ENCODE measurements at places on chromosomes 12 and 14.

- no peak overlapping the region for H3K4me3 ChIP-seq
- peaks cover 9% of the 10 kb centered on the region for H3K4me1 ChIP-seq
- H3K27ac ChIP-seq: no peak overlapping the region
- no peaks in the 10 kb centered on the region for H3K27me3 ChIP-seq
- no peaks in the 10 kb centered on the region for H3K36me3 ChIP-seq
Measured at GRCh38 chr14:103329401-103330347, 4.4 kb upstream of the EIF5 start.

- H3K27ac ChIP-seq: no peak overlapping the region
- no peak for DNase-seq
- H3K27me3 ChIP-seq: no peaks in the 10 kb centered on the region
- no peak overlapping the region for H3K4me3 ChIP-seq
Measured at GRCh38 chr12:80549298-80549697, 105.3 kb downstream of the PTPRQ start.

GRCh38 chr12:130961921-130962451 is 8.3 kb downstream of the ADGRD1 start:
- no peaks in the 10 kb centered on the region for H3K36me3 ChIP-seq
- no peak for DNase-seq
- no peaks in the 10 kb centered on the region for H3K27me3 ChIP-seq
- no peak overlapping the region for H3K4me3 ChIP-seq

DNA sequence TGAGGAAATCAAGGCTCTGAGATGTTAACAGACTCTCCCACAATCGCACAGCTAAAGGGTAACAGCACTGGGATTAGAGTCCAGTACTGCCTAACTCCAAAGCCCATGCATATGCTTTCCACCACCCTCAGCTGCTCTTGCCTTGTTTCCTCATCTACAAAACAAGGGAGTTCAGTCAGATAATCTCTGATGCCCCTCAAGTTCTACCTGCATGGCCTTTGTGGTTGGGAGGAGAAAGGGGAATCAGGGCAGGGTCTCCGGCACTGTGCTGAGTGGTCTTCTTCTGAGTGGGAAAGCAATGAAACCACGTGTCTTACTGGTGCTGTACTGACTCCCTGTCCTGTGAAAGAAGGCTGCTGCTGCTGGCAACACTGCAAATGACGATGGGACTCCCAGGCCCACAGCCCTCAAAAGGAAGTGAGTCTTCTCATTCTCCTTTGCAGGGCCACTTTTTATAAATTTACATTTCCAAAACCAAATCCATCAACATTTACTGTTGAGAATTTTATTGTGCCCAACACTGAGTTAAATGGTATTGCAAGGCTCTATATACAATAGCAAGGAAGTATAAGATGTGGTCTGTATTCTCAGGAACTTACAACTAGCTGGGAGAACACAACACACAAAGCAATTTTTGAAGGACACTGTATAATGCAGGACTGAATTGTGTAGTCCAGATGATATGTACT is 19.7 kb upstream of the DUSP16 start:
- no peak overlapping the region for H3K27ac ChIP-seq
- no peaks in the 10 kb centered on the region for H3K27me3 ChIP-seq
- H3K4me1 ChIP-seq: peaks cover 14% of the 10 kb centered on the region

DNA sequence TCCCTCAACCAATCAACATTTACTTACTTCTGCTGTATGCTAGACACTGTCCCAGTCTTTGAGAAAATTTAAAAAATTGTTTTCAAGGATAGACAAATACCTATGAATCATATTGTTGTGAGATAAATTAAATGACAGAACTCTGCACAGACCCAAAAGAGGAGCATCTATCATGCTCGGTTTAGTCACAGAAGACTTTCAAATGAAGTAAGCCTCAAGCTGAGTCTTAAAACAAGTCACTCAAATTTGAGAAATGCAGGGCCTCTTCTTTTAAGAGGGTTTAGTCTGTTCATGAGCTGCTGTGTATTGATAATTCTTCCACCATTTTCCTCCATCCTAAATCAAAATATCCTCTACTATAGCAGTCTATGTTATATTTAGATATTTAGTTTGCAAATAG is 24.4 kb upstream of the COCH start:
- H3K36me3 ChIP-seq: no peaks in the 10 kb centered on the region
- H3K27me3 ChIP-seq: no peaks in the 10 kb centered on the region
- H3K27ac ChIP-seq: no peak overlapping the region
- H3K4me1 ChIP-seq: no peaks in the 10 kb centered on the region
- H3K4me3 ChIP-seq: no peak overlapping the region

- no peaks in the 10 kb centered on the region for H3K36me3 ChIP-seq
- peaks cover 16% of the 10 kb centered on the region for H3K4me1 ChIP-seq
- no peaks in the 10 kb centered on the region for H3K27me3 ChIP-seq
- peak; percentile 40 for DNase-seq
Measured at GRCh38 chr12:64400041-64400440, 4.2 kb upstream of the XPOT start.

DNA sequence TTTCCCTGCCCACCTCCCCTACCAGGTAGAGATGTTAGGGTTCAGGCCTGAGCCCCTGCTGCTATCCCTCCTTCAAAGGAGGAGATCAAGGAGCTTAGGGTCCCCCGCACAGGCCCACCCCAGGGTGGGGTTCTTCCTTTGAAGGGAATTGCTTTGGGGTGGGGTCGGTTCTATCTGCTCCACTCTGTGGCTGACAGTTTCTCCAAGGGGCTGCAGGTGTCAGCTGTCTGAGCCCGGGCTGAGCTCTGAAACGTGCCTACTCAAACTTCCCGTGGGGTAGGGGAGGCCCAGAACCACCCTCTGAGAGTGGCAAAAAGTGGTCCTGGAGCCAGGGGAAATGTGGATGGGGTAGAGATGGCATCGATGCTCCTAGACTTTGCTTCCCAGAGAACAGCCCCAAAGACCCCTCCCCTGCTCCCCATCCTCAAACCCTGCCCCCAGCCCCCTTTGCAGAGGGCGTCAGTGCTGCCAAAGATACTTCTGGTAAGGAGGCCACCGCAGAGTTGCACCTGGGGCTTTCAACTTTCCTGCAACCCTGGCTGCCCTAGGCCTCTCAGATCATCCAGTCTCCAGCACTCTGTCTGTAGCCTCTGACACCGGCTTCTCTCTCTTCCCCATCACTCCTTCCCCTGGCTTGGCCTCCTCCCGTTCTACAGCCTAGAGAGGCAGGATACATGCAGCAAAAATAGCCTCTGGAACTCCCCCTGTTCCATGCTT is 6.3 kb upstream of the CD4 start:
- H3K27me3 ChIP-seq: no peaks in the 10 kb centered on the region
- H3K4me3 ChIP-seq: no peak overlapping the region
- no peak for DNase-seq
- peaks cover 50% of the 10 kb centered on the region for H3K4me1 ChIP-seq

GRCh38 chr14:44775248-44775647 is 186.5 kb downstream of the KLHL28 start:
- no peak overlapping the region for H3K4me3 ChIP-seq
- H3K27me3 ChIP-seq: no peaks in the 10 kb centered on the region
- H3K4me1 ChIP-seq: no peaks in the 10 kb centered on the region
- H3K36me3 ChIP-seq: no peaks in the 10 kb centered on the region

DNA sequence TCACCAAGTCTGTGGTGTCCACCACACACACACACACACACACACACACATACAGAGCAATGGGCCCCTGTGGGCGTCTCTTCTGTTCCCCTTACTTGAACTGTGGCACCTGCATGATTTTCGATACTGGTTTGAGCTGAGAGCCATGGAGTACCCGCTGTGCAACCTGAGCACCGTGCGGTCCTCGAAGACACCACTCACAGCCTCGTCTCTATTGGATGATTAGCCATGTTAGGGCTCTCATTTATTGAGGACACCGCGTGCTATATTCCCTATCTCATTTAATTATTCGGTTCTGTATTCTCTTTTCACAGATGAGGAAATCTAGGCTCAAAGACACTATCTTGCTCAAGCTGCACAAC is 623 bp upstream of the C14orf132 start:
- DNase-seq: no peak
- H3K27ac ChIP-seq: no peak overlapping the region
- H3K27me3 ChIP-seq: no peaks in the 10 kb centered on the region
- H3K4me1 ChIP-seq: peaks cover 16% of the 10 kb centered on the region
- H3K36me3 ChIP-seq: no peaks in the 10 kb centered on the region

DNA sequence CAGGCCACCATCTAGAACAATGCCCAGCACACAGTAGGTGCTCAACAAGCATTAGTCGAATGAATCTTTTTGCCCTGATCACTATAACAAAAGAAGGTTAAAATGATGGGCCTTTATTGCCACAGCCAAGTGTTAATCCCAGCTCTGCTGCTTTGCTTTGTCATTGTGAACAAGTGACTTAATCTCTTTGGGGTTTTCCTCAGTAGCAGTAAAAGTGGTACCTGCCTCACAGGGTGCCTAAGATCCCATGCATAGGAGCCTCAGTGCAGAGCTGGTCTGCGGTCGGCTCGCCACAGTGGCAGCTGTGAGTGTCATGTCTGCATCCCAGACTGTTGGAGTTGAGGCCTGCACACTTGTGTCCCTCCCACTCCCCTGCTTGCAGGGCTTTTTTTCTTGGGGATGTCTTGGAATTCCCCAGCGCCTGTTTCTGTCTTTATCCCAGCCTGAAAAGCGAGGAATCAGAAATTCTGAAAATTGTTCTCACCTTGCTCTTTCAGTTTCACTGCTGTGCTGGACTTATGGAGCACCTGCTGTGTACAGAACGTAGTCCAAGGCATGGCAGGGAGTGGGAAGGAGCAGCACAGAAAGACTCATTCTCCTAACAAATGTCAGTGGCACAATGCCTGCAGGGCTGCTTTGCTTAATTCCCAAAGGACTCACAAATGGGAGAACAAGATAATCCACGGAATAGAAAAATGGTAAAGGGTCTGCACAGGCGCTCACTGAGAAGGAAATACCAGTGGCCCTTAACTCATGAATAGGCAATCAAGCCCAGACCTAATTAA is 90.8 kb downstream of the EML1 start:
- H3K4me3 ChIP-seq: no peak overlapping the region
- H3K4me1 ChIP-seq: no peaks in the 10 kb centered on the region
- no peak overlapping the region for H3K27ac ChIP-seq
- no peaks in the 10 kb centered on the region for H3K36me3 ChIP-seq
- peaks cover 8% of the 10 kb centered on the region for H3K27me3 ChIP-seq

- peak; percentile 28 for DNase-seq
- H3K4me1 ChIP-seq: peaks cover 45% of the 10 kb centered on the region
- H3K4me3 ChIP-seq: no peak overlapping the region
- H3K27ac ChIP-seq: peak overlapping the region; percentile 36
- no peaks in the 10 kb centered on the region for H3K36me3 ChIP-seq
- no peaks in the 10 kb centered on the region for H3K27me3 ChIP-seq
Measured at GRCh38 chr12:92462049-92462448, 240.7 kb upstream of the PLEKHG7 start.

GRCh38 chr14:91401751-91402150 is 15.9 kb downstream of the CCDC88C start:
- no peaks in the 10 kb centered on the region for H3K27me3 ChIP-seq
- DNase-seq: no peak
- peaks cover 5% of the 10 kb centered on the region for H3K36me3 ChIP-seq
- H3K27ac ChIP-seq: peak overlapping the region; percentile 94
- H3K4me1 ChIP-seq: peaks cover 97% of the 10 kb centered on the region
- H3K4me3 ChIP-seq: peak overlapping the region; percentile 1

- H3K4me1 ChIP-seq: peaks cover 45% of the 10 kb centered on the region
- no peak overlapping the region for H3K4me3 ChIP-seq
- H3K36me3 ChIP-seq: no peaks in the 10 kb centered on the region
- DNase-seq: no peak
- peak overlapping the region; percentile 67 for H3K27ac ChIP-seq
Measured at GRCh38 chr14:54629183-54629582, 62.3 kb downstream of the SAMD4A start.

DNA sequence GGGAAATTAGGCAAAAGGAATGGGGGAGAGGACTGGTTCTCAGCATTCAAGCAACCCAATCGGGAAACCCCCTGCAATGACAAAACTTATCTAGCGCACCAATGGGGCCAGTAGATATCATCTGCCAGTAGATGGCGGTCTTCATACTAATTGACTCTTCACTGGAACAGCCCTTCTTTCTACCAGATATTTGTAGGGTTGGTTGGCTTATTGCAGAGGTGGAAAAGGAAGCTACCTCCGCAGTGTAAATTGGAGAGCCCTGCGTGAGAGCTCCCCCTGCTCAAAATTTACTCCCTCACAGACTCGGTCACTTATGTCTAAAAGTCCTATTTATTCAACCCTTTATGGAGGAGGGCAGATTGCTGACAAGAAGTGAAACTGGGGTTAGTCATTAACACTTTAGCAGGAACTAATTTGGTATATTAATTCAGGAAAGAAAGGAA is 166.1 kb upstream of the CCND2 start:
- no peaks in the 10 kb centered on the region for H3K36me3 ChIP-seq
- H3K4me1 ChIP-seq: peaks cover 10% of the 10 kb centered on the region
- no peak overlapping the region for H3K4me3 ChIP-seq
- no peaks in the 10 kb centered on the region for H3K27me3 ChIP-seq
- no peak overlapping the region for H3K27ac ChIP-seq

DNA sequence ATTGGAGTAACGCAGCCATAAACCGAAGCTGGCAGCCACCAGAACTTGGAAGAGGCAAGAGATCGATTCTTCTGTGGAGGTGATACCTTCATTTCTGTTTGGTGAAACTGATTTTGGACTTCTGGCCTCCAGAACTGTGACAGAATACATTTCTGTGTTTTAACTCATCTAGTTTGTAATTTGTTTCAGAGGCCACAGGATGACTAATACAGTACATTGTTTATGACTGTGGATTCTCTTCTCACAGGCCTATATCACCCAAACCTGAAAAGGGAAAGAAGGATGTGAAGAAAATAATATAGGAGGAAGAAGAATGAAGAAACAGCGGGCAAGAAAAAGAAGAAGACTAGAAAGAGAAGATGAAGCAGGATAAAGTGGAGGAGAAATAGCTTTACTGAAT is 263.8 kb upstream of the DIO2 start:
- H3K27ac ChIP-seq: no peak overlapping the region
- H3K27me3 ChIP-seq: no peaks in the 10 kb centered on the region
- no peaks in the 10 kb centered on the region for H3K36me3 ChIP-seq
- no peak for DNase-seq
- H3K4me3 ChIP-seq: no peak overlapping the region
- H3K4me1 ChIP-seq: no peaks in the 10 kb centered on the region

GRCh38 chr14:26289891-26290486 is 307.8 kb downstream of the NOVA1 start:
- DNase-seq: no peak
- H3K27ac ChIP-seq: no peak overlapping the region
- no peak overlapping the region for H3K4me3 ChIP-seq

DNA sequence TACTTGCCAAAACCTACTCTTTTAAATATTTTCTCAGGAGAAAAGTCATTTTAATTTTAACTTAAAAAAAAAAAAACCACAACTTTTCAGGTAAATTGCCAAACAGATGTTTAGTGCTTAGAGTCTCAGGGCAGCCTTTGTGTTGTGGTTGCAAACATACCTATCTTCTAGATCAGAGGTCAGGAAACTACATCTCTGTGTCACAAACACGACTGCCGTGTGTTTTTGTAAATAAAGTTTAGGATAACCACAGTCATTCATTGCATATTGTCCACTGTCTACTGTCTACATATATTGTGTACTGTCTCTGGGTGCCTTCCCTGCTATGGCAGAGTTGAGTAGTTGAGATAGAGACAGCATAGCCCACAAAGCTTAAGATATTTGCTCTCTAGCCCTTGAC is 48.9 kb downstream of the DYRK2 start:
- no peaks in the 10 kb centered on the region for H3K36me3 ChIP-seq
- peak; percentile 71 for DNase-seq
- H3K27ac ChIP-seq: no peak overlapping the region
- H3K4me3 ChIP-seq: no peak overlapping the region

- no peaks in the 10 kb centered on the region for H3K36me3 ChIP-seq
- H3K27me3 ChIP-seq: no peaks in the 10 kb centered on the region
- no peaks in the 10 kb centered on the region for H3K4me1 ChIP-seq
- no peak for DNase-seq
- no peak overlapping the region for H3K4me3 ChIP-seq
Measured at GRCh38 chr12:42502682-42503081, 86.9 kb downstream of the PRICKLE1 start.

GRCh38 chr12:119211884-119212283 is 33.2 kb downstream of the HSPB8 start:
- no peaks in the 10 kb centered on the region for H3K36me3 ChIP-seq
- no peak overlapping the region for H3K4me3 ChIP-seq
- no peak for DNase-seq
